ENCODE measurements at places on chromosomes 13 and 19. TPM values are rescaled to one million over a fixed set of nuclear protein-coding genes. Genes with fewer than 3 reads are reported as not detected.

Gene ZNF99
- total RNA-seq = 0.09 TPM

Gene IGFL2
- 0.08 TPM for total RNA-seq

Gene FGF21
- total RNA-seq = not detected

Gene GAPDHS
- total RNA-seq = not detected

Gene AMER2
- total RNA-seq = not detected

Gene PLIN5
- 13.3 TPM for total RNA-seq

Gene ZNF556
- not detected for total RNA-seq

Gene CYP2S1
- 1.6 TPM for total RNA-seq

Gene RFPL4A
- not detected for total RNA-seq

Gene ERCC2
- total RNA-seq = 8.3 TPM

Gene TIMM13
- 21.6 TPM for total RNA-seq

Gene NFKBIB
- 19.7 TPM for total RNA-seq

Gene KRTDAP
- total RNA-seq = not detected

Gene TSSK6
- total RNA-seq = 1.2 TPM

Gene MPND
- 4.7 TPM for total RNA-seq

Gene RYR1
- 0.70 TPM for total RNA-seq

Gene ADPRHL1
- total RNA-seq = 0.28 TPM

Gene SHISA7
- total RNA-seq = 1.6 TPM
